Activated CD4-positive, CD25-positive, alpha-beta regulatory T cell treated with anti-CD3 and anti-CD28 coated beads, Interleukin-2, amount 50 U/mL, for 24 hours (primary cell): ENCODE measurements at places on chromosomes 5 and 9.
A peak's percentile ranks its signal among the peaks of the same experiment; 100 is the strongest.

- no peak for ATAC-seq
These were observed 23.4 kb upstream of the SLC6A19 start for GRCh38 chr5:1177826-1178528.

- ATAC-seq: no peak
These were observed 63.5 kb downstream of the ASS1 start for GRCh38 chr9:130508218-130508617.

GRCh38 chr5:134131165-134131564, 16.7 kb downstream of the TCF7 start:
- peak; percentile 25 for ATAC-seq

DNA sequence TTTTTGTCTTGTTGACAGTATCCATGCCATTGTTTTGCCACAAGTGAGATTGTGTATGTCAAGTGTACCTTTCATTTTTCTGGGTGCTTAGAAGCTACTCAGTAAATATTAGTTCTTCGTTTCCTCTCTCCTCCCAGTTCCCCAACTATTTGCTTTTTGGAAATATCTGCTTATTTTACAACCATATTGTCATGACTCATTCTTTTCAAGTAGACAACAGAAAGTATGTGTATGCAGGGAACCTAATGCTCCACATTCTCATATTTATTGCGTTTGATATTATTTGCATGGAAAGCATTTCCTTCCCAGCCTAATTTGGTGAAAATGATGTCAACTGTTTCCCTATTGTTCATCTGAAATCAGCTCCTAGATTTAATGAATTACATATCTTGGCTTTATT, 483.7 kb upstream of the RIOK2 start:
- no peak for ATAC-seq

- no peak for ATAC-seq
These were observed 3.1 kb downstream of the TMOD1 start for GRCh38 chr9:97504381-97505216.

DNA sequence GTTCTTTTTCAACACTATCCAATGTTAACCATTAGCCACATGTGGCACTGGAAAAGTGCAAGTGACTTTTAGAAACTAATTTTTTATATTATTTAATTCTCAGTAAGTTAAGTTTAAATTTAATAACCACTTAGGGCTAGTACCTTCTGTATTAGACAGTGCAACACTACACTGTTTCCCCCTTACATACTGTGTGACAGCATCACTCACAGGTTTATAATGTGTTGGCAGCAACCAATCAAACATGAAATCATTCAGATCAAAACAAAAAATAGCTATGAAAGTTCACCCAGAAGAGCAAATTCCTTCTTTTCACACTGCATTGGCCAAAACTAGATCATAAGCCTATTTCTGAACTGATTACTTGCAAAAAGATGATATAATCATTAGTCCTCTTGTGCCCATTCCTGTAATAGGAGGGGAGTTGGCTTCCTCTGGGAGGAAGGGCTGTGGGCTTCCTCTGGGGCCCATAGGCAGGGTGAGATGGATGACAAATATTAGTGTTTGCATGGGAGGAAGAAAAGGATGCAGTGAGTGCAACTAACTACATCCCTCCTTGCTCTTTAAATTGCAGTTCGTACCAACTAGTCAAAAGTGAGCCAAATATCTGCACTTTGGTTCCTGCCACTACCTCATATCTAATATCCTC, 708.1 kb upstream of the RGMB start:
- ATAC-seq: no peak

- ATAC-seq: peak; percentile 71
These were observed 23.2 kb upstream of the RCL1 start for GRCh38 chr9:4769321-4770080.

DNA sequence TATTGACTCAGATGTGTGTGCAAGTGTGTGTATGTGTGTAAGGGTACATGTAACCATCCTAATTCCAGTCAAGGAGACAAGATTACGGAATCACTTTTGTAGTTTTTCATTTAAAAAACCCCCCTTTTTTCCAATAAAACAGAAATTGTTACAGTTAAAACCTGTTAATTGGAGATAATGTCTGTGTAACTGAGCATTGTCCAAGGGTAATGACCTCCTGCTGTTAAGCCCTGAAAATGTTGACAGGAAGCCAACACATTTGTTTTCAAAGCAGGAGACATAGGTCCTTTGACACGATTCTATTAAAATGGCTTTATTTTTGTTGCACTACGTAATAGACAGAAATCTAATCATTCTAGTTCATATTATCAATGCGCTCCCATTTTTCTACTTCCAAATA, 457.3 kb upstream of the ARRDC3 start:
- no peak for ATAC-seq
